ENCODE measurements at places on chromosomes 4 and X.

DNA sequence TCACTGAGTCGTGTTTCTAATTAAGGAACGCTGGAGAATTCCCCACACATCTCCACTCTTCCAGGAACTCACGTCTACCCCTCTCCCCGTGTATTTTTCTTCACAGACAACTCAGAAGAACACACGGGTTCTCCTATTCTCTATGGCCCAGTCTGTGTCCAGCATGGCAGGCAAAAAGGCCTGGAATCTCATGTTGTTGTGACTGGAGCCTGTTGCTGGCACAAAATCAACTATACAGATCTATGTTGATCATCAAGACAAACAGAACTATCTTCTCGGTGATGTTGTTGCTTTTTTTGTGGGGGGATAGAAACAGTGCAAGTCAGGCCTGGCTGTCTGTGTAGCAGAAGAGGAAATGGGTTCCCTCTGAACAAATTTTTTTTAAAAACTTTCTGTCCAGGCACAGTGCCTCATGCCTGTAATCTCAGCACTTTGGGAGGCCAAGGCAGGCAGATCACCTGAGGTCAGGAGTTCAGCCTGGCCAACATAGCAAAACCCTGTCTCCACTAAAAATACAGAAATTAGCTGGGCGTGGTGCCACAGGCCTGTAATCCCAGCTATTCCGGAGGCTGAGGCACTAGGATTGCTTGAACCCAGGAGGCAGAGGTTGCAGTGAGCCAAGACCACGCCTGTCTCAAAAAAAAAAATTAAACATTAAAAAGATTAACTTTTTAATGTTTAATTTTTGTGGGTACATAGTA lies 50.5 kb upstream of the CBR4 start:
- peak overlapping the region; percentile 63 for H3K27ac ChIP-seq
- H3K4me3 ChIP-seq, result no peak overlapping the region
- H3K36me3 ChIP-seq, result no peaks in the 10 kb centered on the region
- peaks cover 31% of the 10 kb centered on the region for H3K4me1 ChIP-seq

GRCh38 chrX:13093529-13094140 lies 49.2 kb upstream of the FAM9C start:
- H3K27ac ChIP-seq, result no peak overlapping the region
- no peaks in the 10 kb centered on the region for H3K27me3 ChIP-seq
- peaks cover 37% of the 10 kb centered on the region for H3K4me1 ChIP-seq
- H3K36me3 ChIP-seq, result no peaks in the 10 kb centered on the region
- no peak for DNase-seq

DNA sequence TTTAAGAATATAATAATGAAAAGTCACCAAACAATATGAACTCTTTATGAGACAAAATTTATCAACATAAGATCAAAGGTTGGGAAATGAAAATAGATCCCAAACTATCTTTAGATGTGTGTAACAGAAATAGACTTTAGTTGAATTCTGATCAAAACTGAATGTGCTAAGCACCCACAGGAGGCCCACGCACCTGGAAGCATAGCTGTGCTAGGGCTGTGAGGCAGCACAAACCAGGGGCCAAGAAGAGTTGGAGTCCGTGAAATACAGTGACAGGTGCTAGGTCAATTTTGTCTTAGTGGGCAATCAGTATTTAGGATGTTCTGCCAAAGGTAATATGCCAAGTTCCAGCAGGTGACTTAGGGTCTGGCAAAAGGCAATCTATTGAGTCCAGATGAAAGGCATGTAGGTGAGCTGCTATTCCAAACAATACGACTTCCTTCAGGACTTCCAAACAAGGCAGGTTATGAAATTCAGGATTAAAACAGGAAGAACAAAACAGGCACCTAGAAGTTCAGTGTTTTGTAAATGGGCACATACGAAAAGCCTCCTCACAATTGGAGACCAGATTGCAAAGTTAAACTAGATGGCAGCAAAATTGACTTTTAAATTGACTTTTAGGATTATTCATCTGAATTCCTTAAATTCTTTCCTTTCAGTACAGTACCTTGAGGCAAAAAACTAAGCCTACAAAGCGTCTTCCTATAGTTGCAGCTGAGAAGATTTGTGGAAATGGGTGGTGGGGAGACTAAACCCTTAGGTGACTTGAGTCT lies 4.7 kb upstream of the PCDH18 start:
- DNase-seq, result no peak
- no peaks in the 10 kb centered on the region for H3K36me3 ChIP-seq
- no peaks in the 10 kb centered on the region for H3K27me3 ChIP-seq
- H3K4me1 ChIP-seq, result peaks cover 10% of the 10 kb centered on the region

GRCh38 chr4:6280365-6280996 lies 10.8 kb downstream of the WFS1 start:
- no peaks in the 10 kb centered on the region for H3K27me3 ChIP-seq
- H3K27ac ChIP-seq, result peak overlapping the region; percentile 84
- no peak for DNase-seq
- H3K36me3 ChIP-seq, result peaks cover 27% of the 10 kb centered on the region
- peaks cover 68% of the 10 kb centered on the region for H3K4me1 ChIP-seq

DNA sequence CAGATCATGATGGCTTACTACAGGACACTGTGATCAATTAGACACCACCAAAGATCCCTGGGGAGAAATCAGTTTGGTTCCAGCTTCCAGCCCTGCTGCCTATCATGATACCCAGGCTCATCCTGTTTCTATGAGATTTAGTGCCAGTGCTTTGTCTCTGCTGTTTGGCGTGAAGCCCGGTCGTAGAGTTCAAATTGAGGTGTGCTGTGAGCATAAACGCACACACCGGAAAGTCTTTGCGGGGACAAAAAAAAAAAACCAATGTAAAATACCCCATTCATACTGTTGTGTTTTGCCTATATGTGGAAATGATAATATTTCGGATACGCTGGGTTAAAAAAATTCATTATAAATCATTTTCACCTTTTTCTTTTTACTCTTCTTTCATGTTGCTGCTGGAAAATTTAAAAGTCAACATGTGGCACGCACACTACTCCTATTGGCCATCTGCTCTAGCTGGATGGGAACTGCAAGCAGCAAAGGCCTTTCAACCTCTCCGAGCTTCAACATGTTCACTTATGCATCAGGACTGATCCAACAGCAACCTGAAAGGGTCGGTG lies 607 bp upstream of the DKC1 start:
- peak overlapping the region; percentile 75 for H3K4me3 ChIP-seq
- H3K27me3 ChIP-seq, result no peaks in the 10 kb centered on the region
- H3K36me3 ChIP-seq, result no peaks in the 10 kb centered on the region

- H3K27me3 ChIP-seq, result no peaks in the 10 kb centered on the region
- no peaks in the 10 kb centered on the region for H3K4me1 ChIP-seq
- no peak overlapping the region for H3K27ac ChIP-seq
- no peak overlapping the region for H3K4me3 ChIP-seq
- H3K36me3 ChIP-seq, result no peaks in the 10 kb centered on the region
These were observed 28.5 kb upstream of the MANBA start for GRCh38 chr4:102789317-102789717.

DNA sequence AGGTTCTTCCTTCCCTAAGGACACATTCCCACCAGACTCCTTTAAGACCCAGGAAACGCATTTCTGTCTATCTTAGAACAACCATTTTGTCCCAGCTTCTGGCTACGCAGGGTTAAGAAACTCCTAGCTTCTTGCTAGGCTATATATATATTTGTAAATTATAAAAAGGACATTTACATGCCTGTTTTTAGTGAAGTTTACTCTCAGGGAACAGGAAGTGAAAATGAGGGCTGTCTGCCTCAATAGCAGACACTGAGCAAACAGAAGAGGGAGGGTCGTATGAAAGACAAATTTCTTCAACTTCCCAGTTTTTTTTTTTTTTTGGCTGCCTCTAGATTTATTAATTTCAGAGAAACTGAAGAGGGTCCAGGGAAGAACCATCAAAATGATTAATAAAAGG lies 9.3 kb upstream of the FRMPD3 start:
- no peak overlapping the region for H3K27ac ChIP-seq
- no peak overlapping the region for H3K4me3 ChIP-seq
- no peaks in the 10 kb centered on the region for H3K4me1 ChIP-seq
- H3K36me3 ChIP-seq, result no peaks in the 10 kb centered on the region
- DNase-seq, result no peak

DNA sequence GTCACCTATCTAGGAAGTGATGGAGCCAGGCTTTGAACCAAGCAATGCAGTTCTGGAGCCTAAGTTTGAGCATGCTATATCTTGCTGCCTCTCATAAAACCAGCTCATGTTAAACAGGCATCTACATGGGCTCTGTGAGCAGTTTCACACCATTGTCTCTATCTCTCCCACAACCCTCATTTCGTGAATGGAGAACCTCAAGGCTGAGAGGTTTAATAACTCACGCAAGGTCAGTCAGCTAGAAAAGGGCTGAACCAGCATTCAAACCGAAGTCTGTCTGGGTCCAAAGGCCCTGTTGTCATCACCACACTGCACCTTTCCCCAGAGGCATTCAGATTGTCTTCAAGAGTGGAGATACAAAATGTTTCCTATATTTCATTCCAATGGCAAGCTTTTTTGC lies 369.2 kb downstream of the MID1IP1 start:
- H3K27ac ChIP-seq, result no peak overlapping the region
- no peak overlapping the region for H3K4me3 ChIP-seq
- DNase-seq, result no peak
- no peaks in the 10 kb centered on the region for H3K27me3 ChIP-seq
- no peaks in the 10 kb centered on the region for H3K36me3 ChIP-seq
- H3K4me1 ChIP-seq, result no peaks in the 10 kb centered on the region

DNA sequence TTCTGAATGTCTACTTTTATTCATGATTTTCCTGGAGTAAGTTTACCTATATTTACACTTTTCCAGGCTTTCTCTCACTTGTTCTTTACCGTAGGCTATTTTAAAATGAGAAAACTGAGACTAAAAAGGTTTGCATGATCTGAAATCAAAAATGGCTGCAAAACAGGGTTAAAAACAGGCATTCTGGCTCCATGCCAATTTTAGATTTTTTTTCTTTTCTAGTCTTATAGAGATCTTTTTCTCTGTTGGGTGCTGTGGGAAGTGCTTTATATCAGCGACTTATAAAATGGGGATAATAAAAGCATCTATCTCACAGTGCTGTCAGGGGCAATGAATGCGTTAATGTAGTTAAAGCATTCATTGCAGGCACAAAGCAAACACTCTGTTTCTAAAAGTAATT lies 294.8 kb downstream of the PACRGL start:
- DNase-seq, result no peak
- H3K36me3 ChIP-seq, result no peaks in the 10 kb centered on the region
- H3K4me1 ChIP-seq, result no peaks in the 10 kb centered on the region

- no peaks in the 10 kb centered on the region for H3K27me3 ChIP-seq
- H3K27ac ChIP-seq, result no peak overlapping the region
- H3K36me3 ChIP-seq, result no peaks in the 10 kb centered on the region
- H3K4me1 ChIP-seq, result no peaks in the 10 kb centered on the region
These were observed 12.8 kb downstream of the ZFP42 start for GRCh38 chr4:188008377-188008776.

- no peaks in the 10 kb centered on the region for H3K36me3 ChIP-seq
- H3K27me3 ChIP-seq, result no peaks in the 10 kb centered on the region
- DNase-seq, result no peak
- no peak overlapping the region for H3K27ac ChIP-seq
- no peaks in the 10 kb centered on the region for H3K4me1 ChIP-seq
- no peak overlapping the region for H3K4me3 ChIP-seq
These were observed 37.2 kb downstream of the PCDH7 start for GRCh38 chr4:30757357-30757756.

DNA sequence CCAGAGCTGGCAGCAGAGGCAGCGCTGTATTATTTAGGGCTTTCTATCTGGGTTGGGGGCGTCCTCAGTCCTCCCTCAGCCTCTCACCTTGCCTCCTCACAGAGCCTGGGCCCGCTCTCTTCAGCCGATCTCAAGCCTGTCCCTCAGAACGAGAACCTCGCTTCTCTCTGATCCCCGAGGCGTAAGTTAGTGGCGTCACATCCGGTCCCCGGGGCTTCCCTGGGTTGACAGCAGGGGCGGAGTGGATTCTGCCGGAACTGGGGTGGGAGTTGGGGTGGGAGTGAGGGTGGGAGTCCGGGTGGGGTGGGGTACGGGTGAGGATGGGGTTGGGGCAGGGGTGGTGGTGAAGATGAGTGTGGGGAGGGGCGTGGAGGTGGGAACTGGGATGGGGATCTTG lies at the start of gene MAGEA10:
Gene MAGEA10 (minus strand): TSS at position 190 of the 397 bp plus-strand sequence. CDS start 2,957 bp downstream, outside the sequence.
- H3K27ac ChIP-seq, result no peak within 1 kb of the TSS
- H3K4me3 ChIP-seq, result no peak within 1 kb of the TSS
- H3K27me3 ChIP-seq, result no peaks in the 10 kb centered on the region
- H3K4me1 ChIP-seq, result no peaks in the 10 kb centered on the region
- H3K36me3 ChIP-seq, result no peaks in the 10 kb centered on the region

DNA sequence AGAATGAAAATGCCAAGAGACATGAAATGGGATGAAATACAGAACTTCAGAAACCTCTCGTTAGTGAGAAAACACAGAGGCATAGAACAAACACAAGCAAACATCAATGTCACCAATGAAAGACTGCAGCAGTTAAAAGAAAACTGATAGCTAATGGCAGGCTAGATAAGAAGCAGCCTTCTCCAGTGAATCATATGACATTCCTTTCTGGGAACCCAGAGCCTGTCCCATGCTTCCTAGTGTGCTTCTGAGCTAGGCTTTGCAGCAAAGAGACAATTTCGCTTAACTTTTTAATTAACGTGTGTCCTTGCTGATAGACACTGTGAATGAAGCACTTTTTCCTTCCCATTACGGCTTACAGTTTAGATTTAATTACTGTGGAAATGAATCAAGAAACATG lies 444.6 kb downstream of the IL15 start:
- no peaks in the 10 kb centered on the region for H3K4me1 ChIP-seq
- no peak for DNase-seq
- H3K4me3 ChIP-seq, result no peak overlapping the region

- DNase-seq, result no peak
- H3K27ac ChIP-seq, result no peak overlapping the region
- H3K4me1 ChIP-seq, result no peaks in the 10 kb centered on the region
- no peak overlapping the region for H3K4me3 ChIP-seq
These were observed 341.0 kb upstream of the GALNTL6 start for GRCh38 chr4:171472230-171472629.

DNA sequence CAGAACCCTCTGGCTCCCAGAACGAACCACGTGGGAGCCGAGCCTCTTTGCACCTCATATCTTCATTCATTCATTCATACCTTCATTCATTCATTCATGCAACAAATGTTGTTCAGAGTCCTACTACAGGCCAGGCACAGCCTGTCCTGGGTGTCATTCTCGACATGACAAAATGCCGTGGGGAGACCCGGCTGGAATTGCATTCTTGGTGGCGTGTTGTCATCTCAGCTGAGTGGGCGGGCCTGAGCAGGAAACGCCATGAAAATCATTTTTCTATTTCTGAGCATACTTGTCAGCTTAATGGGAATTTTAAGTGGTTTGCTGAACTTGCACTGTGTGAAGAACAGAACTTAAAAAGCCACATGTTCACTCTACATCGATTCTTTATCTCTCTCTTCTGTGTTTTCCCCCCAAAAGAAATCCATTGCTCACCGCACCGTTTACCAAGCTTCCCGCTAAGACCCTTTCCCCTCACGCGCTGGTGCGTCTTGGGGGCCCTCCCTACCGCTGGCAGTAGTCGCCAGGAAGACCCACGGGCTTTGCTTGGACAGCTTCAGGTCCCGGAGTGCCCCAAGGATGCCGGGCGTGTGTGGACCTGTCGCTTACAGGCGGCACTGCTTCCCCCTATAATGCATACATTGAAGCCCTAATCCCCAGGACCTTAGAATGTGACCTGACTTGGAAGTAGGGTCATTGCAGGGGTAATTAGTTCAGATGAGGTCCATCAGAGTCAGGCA lies 41.6 kb upstream of the HMX1 start:
- H3K4me3 ChIP-seq, result no peak overlapping the region
- H3K27me3 ChIP-seq, result peaks cover 50% of the 10 kb centered on the region
- no peak overlapping the region for H3K27ac ChIP-seq
- H3K36me3 ChIP-seq, result no peaks in the 10 kb centered on the region

Measured in tibial artery (tissue), 4 donors.